ENCODE measurements at places on chromosomes 2 and 18.
A peak's percentile ranks its signal among the peaks of the same experiment; 100 is the strongest.

GRCh38 chr2:74007711-74008110 is 23.0 kb downstream of the TET3 start:
- no peak for DNase-seq

DNA sequence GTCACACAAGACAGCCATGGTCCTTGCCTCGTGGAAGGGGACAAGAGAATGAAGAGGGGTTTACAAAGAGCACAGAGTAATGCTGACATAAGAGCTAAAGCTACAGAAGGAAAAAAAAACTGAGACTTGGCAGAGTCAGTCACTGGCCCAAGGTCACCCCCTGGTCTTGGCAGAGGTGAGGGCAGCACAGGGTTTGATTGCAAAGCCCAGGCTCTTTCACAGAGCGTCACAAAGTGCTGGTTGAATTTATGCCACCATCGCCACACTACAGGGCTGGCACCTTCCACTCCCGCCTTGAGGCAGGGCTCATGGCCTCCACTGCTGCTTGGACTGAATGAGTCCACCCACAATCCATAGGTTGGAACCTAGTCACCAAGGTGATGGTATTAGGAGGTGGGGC is 190.2 kb downstream of the INHBB start:
- DNase-seq = no peak

DNA sequence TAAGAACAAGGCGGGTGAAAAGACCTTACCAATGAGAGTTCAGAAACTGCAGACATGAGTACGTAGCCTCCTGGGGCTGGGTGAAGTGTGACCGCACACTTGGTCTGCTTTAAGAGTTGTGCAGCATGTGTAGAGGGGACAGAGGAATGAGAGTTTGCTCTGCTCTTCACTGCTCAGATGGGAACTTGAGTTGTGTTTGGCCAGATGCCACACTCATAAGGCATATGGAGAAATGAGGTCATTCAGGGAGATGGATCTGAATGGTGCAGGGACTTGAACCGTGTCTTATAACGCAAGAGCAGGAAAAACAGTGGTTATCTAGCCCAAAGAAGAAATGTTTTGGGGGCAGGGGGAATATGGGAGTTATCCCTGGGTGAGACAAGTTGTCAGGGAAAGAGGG is 273.8 kb upstream of the LYPD1 start:
- DNase-seq = no peak

- DNase-seq = no peak
These were observed 156.2 kb upstream of the PIK3C3 start for GRCh38 chr18:41798879-41799278.

DNA sequence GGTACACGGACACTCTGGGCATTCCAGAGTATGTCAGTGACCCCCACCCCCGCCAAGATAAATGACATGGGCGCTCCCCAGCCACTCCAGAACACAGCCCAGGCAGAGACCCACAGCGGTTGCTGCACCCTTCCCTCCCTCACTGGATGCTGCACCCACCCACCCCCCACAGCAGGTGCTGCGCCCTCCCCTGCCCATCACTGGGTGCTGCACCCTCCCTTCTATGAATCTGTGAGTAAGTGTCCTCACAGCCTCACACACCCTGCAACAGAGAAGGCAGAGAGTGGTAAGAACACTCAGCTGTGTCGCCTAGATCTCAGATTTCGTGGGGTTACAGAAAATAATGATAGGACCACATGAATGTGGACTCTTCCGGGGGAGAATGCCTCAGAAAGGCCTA is 23.5 kb downstream of the CHMP1B start:
- DNase-seq = no peak

DNA sequence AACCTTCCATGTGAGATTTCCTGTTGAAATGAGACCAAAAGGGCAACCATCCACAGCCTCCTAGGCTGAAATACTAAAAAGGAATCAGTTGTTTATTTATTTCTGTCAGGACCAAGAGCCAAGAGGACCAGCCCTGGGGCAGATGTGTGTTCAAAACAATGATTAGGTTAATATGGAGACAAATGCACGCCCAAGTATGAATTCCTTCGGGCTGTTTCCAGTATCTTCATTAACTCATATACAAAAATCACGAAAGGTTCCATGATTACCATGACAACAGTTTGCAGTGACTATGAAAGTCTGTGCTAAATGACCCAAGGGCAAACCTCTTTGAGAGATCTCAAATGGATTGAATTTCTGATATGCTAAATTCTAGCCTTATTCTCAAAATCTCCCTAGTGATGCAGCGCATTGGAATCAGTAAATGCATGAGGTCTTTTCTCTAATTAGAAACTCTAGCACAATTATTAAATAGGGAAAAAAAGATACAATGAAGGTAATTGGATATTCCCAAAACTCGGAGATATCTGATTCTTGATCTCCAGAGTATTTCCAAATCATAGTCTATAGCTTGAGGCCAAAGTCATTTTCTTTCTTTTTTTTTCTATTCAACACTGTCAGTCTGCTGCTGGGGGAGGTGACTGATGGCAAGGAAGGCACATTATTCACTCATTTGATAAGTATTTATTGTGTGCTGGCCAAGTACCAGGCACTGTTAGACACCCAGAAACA is 35.6 kb downstream of the VIT start:
- no peak for DNase-seq

GRCh38 chr18:507636-508035 is 7.1 kb upstream of the COLEC12 start:
- no peak for DNase-seq

GRCh38 chr18:24875286-24875685 is 414.8 kb downstream of the HRH4 start:
- DNase-seq = no peak

- no peak for DNase-seq
These were observed 54.6 kb upstream of the COBLL1 start for GRCh38 chr2:164896226-164896625.

- DNase-seq = no peak
These were observed 1476.3 kb downstream of the LRP1B start for GRCh38 chr2:140654565-140654964.

DNA sequence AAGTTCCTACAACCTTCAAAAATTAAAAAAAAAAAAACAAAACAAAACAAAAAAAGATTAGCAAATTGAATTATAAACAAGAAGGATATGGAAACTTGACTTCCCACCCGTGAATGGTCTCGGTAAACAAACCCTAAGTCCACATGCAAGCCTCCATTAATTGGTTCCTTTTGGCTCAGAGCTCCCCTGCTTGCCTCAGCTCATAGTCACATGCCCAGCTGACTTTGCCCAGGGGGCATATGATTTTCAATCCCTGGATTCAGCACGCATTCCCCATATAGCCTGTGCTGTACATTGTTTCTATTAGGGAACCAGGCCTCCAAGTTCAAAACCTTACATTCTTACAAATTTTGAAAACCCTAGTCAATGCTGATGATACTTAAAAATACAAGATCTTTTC is 95.0 kb downstream of the PID1 start:
- DNase-seq = no peak

- DNase-seq = no peak
These were observed 112.4 kb downstream of the MIB1 start for GRCh38 chr18:21853016-21853415.

- DNase-seq = no peak
These were observed 707.4 kb upstream of the CDH2 start for GRCh38 chr18:28884304-28884703.

- DNase-seq = peak; percentile 58
These were observed 47.7 kb upstream of the PLA2R1 start for GRCh38 chr2:160109939-160110673.

DNA sequence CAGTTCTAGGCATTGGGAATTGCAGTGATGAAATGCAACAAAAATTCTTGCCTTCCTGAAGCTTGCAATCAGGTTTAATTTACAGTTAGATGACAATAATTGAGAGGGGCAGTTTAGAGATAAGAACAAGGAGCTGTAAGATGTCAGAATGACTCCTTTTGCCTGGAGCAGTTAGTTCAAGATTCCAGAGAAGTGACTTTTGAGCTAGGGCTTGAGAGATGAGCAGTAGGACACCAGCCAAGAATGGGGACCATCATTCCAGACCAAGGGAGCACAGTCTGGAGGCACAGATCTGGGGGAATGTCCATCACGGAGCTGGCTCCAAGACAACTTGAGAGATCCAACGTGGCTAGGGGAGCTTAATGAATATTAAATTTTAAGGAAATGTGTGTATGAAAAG is 26.8 kb downstream of the CACNB4 start:
- DNase-seq = no peak

DNA sequence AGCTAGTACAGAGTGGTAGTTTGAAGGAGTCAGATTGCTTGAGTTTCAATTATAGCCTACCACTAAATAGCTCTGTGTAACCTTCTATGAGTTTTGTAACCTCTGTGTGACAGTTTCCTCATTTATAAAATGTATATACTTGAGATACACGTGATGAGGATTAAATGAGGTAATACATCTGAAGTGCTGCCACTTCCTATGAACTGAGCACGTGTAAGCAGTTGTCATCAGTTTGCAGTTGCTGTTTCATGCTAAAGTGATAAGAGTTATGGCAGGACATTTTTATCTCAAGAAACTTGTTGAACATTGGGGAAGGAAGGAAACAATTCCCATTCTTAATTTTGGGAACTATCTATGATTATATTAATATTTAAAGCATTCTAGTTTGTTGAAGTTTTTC is 38.5 kb downstream of the CARF start:
- DNase-seq = no peak

DNA sequence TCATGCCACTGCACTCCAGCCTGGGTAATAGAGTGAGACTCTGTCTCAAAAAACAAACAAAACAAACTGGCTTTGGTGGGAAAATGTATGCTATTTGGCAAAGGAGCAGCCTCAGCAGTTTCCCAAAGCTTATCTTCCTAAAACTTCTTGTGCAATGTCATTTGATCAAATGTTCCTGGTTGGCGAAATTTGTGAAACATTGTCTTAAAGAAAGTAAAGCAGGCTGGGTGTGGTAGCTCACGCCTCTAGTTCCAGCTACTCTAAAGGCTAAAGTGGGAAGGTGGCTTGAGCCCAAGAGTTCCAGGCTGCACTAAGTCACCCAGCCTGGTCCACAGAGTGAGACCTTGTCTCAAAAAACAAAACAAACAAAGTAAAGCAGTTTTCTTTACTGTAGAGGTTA is 17.3 kb upstream of the TAF4B start:
- no peak for DNase-seq

DNA sequence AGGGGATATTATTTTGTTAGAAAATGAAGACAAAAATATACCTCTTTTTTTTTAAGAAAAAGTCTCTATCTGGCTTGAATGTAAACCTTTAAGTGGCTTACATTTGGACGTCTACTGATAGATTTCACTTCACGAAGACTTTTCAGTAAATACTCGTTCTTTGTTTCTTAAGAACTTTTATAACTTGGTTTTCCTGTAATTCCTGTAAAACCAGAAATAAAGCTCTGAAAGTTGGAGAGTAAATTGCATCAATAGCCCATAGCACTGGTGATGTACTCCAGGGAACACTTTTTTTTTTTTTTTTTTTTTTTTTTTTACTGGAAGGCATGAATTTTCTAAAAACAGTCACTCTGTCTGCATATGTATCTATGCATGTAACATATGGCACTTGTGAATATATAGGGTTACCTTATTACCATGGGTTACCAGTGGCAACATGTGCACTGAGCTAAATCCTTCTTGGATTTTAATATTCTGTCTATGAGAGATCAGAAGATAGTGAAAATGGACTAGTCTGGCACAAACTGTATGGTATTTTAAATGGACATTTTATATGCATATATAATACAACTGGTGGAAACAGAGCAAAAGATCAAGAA is 309.2 kb upstream of the TCF4 start:
- no peak for DNase-seq

- DNase-seq = no peak
These were observed 27.7 kb downstream of the DOK1 start for GRCh38 chr2:74582184-74582583.

GRCh38 chr2:75416420-75417342 is 144.1 kb downstream of the EVA1A start:
- DNase-seq = no peak

- no peak for DNase-seq
These were observed 120.3 kb upstream of the CAPN13 start for GRCh38 chr2:30927465-30928075.

- DNase-seq = no peak
These were observed 97.2 kb downstream of the DCC start for GRCh38 chr18:52437161-52437560.

DNA sequence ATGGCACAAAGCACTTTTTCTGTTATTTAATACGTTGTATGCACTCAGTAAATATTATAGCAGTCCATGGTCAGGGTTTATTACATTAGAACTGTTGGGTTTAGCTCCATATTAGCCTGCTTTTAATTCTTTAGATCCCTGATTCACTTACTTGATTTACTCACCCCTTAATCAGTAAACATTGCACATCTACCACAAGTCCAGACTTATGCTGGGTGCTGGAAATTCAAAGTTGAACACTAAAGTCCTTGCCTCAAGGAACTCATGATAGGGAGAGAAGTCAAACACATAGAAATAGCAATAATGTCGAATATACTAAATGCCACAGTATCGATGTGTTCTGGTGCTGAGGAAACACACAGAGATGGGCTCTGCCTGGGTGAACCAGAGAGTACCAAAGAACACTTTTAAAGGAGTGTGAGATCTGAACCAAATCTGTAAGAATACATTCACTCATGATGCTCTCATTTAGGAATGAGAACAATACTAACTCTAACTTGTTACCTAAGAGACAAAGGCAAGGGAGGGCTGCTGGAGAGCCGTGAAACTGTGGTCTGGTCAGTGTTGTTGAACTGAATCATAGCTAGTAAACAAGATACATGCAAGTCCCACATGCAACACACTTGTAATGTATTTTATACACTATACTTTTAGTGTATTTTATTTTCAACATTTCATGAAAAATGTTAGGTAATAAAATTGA is 4.9 kb downstream of the STAT4 start:
- DNase-seq = no peak

GRCh38 chr18:7524786-7525185 is 42.3 kb upstream of the PTPRM start:
- DNase-seq = no peak

GRCh38 chr2:66456183-66457041 is 21.5 kb downstream of the MEIS1 start:
- no peak for DNase-seq

GRCh38 chr2:43226955-43227829 is 786 bp upstream of the ZFP36L2 start:
- peak; percentile 74 for DNase-seq
